Stimulated activated CD8-positive, alpha-beta memory T cell treated with anti-CD3 and anti-CD28 coated beads, Interleukin-15, amount 100 ng/mL, for 48 hours (primary cell): ENCODE measurements at places on chromosomes 7 and 10.
A peak's percentile ranks its signal among the peaks of the same experiment; 100 is the strongest.

DNA sequence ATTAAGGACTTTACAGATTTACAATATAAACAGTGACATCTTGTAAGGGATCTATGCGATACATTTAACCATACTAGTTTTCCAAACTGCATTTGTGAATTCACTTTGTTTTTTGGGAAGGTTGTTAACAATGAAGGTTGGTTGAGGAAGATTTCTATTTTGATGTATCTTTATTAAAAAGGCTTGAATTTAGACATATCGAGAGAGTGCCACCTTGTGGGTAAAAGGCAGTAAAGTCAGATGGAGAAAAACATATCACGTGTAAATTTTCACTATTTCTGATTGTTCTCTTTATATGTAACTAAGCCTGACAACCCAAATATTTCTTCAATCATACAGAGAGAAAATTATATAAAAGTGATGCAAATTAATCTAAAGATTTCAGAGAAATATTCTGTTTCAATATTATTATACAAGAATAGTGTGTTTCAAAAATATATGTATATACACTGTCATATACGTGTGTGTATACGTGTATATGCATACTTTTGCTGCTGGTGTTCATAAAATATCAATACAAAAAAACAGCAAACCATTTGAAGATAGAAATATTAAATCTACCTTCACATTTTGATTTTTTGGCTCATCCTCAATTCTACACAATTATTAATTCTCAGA is 988.6 kb downstream of the SORCS1 start:
- DNase-seq = no peak

- DNase-seq = no peak
These were observed 185.4 kb downstream of the CYP26A1 start for GRCh38 chr10:93259126-93259525.

GRCh38 chr7:135889823-135890222 is 87.3 kb downstream of the MTPN start:
- no peak for DNase-seq

DNA sequence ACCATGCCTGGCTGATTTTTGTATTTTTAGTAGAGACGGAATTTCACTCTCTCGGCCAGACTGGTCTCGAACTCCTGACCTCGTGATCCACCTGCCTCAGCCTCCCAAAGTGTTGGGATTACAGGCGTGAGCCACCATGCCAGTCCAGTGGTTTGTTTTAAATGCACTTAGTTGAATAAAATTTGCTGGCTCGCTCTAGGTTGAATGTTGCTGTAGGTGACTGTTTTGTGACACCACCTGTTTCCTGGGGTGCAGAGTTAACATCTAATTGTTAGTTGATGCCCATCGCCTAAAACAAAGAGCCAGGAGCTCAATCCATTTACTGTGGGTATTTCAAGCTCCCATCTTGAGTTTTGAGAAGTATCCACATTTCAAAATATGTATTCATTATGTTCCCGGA is 31.2 kb downstream of the MGAM2 start:
- no peak for DNase-seq

DNA sequence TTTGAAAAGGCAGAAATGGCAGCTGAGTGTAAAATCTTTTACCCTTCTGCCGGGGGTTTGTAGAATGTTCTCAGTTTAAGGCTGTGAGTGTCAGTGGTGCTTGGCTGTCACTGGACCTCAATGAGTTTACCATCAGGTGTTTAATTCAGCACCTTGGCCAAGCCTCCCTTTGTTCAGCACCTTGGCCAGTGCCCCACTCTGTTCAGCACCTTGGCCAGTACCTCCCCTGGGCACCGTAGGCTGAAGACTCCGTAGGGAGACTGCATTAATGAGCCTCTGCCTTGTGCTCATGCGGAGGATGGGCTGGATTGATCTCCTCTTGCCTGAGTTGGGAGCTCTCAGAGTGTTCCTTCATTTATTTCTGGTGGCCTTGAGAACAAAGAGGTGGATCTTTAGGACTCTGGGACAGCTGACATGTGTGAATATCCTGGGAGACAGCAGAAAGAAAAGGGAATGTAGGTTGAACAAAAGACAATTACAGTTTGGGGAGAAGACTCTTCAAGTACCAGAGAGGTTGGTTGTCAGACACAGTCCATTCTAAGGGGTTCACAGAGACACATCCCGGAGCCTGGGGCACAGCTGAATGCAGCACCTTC is 1.6 kb downstream of the FAM24A start:
- peak; percentile 12 for DNase-seq
